ENCODE measurements at places on chromosomes 13 and 19.

GRCh38 chr19:50261446-50261970 is 58.1 kb downstream of the MYH14 start:
- DNase-seq, result no peak

DNA sequence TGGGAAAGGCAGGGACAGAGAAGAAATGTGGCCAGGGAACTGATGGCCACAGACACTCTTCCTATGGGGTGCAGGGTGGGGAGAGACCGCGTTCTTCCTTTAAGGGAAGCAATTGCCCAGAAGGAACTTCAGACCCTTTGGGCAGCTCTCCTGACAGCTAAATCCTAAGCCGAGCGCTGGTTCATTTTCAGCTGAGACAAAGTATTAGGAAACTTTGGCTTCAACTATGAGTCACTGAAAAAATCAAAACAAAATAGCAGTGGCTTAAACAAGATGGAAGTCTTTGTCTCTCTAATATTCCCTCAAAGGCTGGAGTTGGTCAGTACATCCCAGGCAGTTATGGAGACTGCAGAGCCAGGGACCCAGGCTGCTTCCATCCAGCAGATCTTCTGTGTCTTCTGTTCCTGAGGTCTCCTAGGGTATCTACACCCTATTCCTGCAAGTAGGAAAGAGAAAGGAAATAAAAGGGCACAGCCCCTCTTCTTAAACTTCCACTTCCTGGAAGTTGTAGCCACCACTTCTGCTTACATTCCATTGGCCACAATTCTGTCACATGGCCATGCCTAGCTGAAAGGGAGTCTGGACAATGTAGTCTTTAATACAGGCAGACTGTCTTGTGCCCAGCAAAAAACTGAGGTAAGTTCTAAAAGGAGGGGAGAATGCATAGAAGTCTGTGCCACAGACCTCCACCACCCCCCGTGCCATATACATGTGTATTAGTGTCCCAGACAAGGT is 163.5 kb downstream of the KATNAL1 start:
- no peak for DNase-seq

- no peak for DNase-seq
Observed at GRCh38 chr13:67410645-67411044, 180.5 kb upstream of the PCDH9 start.

- no peak for DNase-seq
Observed at GRCh38 chr19:3450796-3451411, 29.4 kb downstream of the SMIM24 start.

GRCh38 chr19:17910791-17911360 is 21.9 kb upstream of the CCDC124 start:
- DNase-seq, result no peak

All from stimulated activated CD4-positive, alpha-beta T cell treated with anti-CD3 and anti-CD28 coated beads, Interleukin-12 subunit alpha, Interleukin-12 subunit beta, amount 100 ng/mL, for 4 hours (primary cell).